DMS153 (cell line): ENCODE measurements at places on chromosomes 3 and 15.

DNA sequence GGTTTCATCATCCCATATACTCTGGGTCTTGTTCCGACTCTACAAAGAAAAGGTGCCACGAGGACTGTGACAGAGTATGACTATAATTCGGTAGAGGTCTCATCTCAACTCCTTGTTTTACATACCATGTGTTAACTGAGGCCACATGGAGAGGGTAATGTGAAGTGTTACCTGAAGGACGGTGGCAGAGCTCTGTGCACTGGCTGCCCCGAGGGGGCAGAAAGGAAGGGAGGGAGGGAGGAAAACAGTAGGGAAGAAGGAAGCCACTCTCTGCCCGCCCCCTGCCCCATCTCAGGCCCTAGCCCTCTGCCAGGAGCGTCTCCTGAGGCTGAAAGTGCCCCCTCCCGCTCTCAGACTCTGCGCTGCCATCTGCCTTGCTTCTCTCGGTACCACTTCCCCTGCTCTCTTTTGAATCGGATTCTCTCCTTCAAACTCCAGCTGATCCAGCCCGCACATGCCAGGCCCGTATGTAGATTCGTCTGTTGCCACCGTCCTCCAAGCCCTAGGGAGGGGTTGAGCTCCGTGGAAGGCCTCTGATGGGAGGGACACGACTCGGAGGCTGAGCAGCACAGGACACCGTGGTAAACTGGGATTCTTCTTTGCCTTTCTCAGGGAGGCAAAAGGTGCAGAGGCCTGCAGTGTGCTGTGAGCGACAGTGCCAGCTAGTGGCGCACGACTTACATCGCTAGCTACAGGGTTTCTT lies 70.5 kb upstream of the ATP10A start:
- DNase-seq: peak; percentile 23

DNA sequence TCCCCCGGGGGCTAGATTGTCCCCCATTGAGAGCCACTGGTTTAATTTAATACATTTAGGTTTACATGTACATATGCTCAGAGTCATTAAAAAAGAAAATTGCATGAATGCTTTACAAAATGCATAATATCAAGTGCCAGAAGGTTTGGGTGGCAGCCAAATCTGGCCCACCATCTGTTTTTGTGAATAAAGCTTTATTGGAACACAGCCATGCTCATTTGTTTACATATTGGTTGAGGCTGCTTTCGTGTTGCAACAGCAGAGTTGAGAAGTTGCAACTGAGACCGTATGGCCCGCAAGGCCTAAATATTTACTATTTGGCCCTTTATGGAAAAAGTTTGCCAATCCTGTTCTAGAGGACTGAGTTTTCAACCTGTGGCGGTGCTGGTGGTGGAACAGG lies 32.1 kb upstream of the RGMA start:
- DNase-seq: no peak

GRCh38 chr15:67911727-67912126 lies 71.9 kb upstream of the RNU6-1 start:
- no peak for DNase-seq

DNA sequence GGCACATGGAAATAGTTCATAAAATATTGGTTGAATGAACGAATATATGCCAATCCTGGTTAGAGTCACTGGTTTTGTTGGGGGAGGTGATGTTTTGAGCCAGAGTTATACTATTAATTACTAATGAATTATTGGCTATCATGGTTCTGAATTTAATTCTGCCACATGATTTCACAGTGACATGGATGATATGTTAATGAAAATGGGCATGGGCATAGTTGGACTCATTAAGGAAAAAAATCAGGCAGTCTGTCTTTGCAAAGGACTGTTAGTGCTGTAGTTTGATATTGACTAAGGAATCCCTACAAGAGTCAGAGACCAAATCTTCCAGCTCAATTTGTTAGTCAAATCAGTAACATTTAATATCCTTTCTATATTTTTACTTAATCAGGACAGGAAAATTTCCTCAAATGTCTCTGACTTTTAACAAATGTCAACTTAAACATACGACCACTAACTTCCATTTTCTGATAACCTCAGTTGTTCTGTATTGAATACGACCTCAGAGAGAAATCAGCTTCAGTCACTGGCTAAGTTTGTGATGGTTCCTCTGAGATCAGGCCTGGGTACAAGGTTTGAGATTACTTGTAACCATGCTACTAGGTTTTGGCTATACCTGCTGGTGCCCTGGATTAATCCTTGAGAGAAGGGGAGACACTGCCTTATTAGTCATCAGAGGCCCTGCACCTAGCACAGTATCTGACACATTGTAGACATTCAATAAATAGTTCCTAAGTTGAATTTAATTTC lies 13.3 kb downstream of the NFKBIZ start:
- no peak for DNase-seq

DNA sequence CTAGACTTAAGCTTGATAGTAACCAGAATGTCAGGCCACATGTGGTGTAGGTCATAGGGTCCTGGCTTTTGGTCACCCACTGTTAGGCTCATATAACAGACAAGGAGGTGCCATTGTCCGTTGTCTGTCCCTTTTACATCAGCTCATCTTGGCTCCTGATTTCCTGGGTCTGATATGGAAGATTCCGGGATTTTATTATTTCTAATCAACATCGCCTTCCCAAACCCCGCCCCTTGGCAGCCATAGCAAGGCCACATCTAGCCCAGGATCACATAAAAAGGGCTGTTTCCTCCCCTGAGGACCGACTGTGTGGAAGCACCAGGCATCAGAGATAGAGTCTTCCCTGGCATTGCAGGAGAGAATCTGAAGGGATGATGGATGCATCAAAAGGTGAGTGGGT lies at the start of gene TGM4:
TGM4 (plus strand) TSS at position 301 of the 400 bp plus-strand sequence; CDS start at position 372, 71 bp downstream.
- no peak for DNase-seq

DNA sequence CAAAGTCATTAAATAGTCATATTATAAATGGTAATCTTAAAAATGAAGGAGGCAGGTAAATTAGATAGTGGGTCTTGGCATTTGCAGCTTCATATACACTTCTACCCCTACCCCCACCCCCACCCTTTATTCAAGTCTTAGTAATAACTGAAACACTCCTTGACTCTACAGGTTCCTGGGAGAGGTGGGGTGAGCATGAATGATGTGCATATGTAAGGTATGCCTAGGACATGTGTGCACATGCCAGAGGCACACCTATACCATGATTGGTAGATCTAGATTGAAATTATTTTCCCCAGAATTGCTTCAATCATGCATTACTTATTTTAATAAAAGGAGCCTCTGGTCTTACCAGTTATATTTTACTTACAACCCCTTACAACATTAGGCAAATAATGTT lies 40.1 kb upstream of the PDCD6IP start:
- DNase-seq: no peak

- no peak for DNase-seq
These were observed 51.1 kb downstream of the POMGNT2 start for GRCh38 chr3:43054754-43055153.

DNA sequence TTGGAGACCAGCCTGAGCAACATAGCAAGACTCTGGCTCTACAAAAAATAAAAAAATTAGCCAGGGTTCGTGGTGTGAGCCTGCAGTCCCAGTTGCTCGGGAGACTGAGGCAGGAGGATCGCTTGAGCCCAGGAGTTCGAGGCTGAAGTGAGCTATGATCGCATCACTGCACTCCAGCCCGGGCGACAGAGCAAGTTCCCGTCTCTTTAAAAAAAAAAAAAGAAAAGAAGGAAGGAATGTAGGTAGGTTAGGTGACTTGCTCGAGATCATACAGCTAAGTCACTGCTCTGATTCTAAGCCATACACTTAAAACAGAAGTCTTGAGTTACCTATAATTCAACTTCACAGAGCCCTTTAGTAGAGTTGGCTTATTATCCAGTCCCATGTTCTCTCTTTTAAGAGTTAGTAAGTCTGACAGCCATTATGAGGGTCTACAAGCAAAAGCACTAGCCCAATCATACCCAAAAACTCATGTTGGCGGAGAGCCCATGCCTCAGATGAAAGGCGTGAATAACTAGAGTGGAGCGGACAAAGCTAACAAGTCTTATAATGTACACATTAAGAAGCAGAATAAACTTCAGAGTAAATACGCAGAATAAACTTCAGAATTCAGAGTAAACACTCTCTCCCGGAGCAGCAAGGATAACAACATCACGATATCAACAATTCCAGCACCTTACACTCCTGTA lies 768 bp downstream of the AAGAB start:
- no peak for DNase-seq

DNA sequence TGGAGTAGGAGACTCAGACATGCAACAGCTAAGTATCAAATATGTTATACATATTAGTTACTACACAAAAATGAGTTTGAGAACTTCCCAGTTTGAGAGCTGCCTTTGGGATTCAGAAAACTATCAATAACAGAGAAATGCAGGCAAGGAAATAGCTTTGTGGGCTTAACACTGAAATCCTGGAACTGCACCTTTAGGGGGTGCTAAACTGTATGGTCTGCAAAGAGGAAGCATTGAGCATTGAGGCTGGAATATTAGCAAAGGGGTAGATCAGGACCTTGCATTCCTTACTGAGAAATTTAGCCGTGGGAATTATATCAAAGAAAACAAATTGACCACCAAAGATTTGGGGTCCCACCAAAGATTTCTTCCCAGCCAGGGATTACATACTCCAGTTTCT lies 580.0 kb downstream of the ZNF385D start:
- DNase-seq: no peak

DNA sequence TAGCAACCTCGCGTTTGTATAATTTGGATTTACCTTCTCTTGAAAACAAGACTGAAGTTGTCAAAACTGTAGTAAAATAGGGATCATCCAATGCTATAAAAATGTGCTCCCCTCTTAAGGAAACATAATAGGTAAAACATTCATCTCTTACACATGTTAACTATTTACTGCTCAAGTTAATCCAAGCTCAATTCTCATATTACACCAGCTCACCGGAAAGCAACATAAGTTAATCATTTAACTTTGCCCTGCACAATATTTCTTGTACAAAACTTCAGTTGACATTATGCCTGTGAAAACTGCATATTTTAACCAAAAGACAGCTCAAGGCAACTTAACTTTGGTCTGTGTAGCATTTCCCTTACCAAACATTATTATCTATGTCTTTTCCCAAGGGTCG lies 634.2 kb downstream of the NAALADL2 start:
- no peak for DNase-seq

GRCh38 chr3:118229196-118229595 lies 805.5 kb downstream of the IGSF11 start:
- DNase-seq: no peak

- DNase-seq: no peak
These were observed 69.0 kb upstream of the LPP start for GRCh38 chr3:188084752-188085583.

GRCh38 chr3:32954506-32954905 lies 3.1 kb downstream of the CCR4 start:
- DNase-seq: no peak

- no peak for DNase-seq
These were observed 96.9 kb downstream of the RFX7 start for GRCh38 chr15:56146756-56147155.

DNA sequence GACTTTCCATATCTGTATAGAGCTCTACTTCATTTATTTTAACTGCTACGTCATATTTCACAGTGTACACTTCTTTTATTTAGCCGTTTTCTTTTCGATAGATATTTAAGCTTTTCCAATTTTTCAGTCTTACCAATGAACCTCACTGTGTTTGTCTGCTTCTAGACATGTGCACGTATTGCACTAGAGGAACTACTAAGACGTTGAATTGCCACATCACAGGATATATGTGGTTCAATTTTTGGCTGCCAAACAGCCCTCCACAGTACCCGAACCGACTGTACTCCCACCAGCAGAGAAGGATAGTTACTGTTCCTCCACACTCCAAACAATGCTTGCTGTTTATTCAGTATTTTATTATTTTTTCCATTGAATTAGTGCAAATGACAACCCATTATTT lies 2.0 kb downstream of the NR1I2 start:
- no peak for DNase-seq

DNA sequence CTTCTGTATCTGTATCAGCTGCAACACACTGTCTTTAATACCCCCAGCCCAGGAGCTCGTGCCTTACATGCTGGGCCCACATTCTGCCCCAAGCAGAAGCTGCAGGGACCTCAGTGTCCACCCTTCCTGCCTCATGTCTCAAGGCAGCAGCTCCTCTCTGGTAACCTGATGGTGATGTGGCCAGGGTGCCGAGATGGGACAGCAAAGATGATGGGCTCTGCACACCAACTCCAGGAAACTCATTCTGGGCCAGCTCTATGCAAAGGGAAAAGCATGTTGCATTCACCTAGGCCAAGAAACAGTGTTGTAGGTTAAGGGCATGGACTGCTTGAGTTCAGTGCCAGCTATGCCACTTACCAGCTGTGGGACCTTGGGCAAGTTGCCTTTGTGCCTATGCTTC lies 79.5 kb upstream of the PRR23C start:
- no peak for DNase-seq

DNA sequence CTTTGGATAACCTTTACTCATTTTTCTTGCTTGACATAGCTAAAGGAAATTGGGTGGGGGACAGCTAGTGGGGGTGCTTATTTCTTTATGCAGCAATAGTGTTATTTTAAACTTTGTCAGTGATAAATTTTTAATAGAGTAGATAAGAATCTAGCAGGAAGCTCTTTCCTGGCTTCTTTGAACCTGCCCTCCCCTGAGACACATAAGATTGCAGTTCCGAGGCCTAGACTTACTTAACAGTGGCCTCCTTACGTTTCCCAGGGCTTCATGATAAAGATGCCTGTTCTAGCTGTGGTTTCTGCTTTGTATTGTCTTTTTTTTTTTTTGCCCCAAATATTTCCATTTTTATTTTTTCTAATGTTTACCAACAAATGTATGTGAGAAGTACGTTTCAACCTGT lies 170.1 kb downstream of the VPS8 start:
- no peak for DNase-seq

GRCh38 chr15:29272219-29272618 lies 2.6 kb upstream of the NSMCE3 start:
- no peak for DNase-seq

GRCh38 chr15:96801576-96802150 lies 471.2 kb downstream of the NR2F2 start:
- no peak for DNase-seq

GRCh38 chr3:59386165-59386564 lies 336.3 kb upstream of the CFAP20DC start:
- DNase-seq: no peak

- no peak for DNase-seq
These were observed 92.2 kb upstream of the ANKRD28 start for GRCh38 chr3:15889936-15890335.

GRCh38 chr3:64321747-64322146 lies 96.5 kb upstream of the PRICKLE2 start:
- DNase-seq: no peak

DNA sequence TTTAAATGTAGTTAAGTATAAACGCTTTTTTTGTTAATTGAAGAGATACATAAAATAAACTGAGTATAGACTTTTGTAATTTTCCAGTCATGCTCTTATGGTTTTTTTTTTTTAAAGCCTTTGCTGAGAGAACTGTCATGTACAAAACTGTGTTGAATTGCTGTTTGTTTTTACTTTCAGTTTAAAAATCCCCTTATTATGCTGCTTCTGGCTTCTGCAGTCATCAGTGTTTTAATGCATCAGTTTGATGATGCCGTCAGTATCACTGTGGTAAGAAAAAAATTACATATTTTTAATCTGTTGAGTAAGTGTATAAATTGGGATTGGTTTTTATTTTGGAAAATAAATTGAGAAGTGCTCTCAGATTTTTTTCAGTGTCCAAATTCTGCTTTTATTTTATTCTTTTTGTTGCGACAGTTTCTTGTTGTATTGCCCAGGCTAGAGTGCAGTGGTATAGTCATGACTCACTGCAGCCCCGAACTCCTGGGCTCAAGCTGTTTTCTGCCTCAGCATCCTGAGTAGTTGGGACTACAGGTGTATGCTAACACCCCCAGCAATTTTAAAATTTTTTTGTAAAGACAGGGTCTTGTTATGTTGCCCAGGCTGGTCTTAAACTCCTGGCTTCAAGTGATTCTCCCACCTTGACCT lies 40.7 kb downstream of the ATP2C1 start:
- no peak for DNase-seq
